SK-N-SH (cell line): ENCODE measurements at places on chromosomes 2 and 18.

DNA sequence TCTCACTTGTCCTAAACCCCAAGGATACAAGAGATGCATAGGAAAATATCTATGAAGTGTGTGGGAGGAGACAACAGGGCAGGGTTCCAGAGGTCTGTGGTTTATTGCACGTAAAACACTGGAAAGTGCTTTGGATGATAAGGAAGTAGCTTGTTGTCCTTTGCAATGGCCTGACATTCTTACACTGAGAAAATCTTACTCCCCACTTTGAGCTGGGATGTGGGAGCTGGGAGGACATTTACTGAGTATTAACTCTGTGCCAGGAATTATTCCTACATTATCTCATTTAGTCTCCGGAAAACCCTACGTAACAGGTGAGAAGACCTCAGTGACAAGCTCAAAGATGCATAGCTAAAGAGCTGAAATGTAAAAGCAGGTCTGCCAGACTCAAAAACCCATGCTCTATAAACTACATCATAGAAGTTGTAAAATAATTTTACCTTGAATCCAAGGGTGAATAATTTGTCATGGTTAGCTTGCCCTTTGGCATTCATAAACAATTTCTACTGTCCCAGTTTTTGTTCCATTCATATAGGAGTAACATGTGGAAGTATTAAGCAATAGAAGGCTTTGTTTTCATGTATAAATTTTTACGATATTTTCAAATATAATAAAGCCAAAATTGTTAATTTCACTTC lies 9.2 kb upstream of the GALNT3 start:
- no peak overlapping the region for H3K27ac ChIP-seq
- no peaks in the 10 kb centered on the region for H3K4me1 ChIP-seq
- no peak for DNase-seq

GRCh38 chr2:181639686-181640085 lies 17.2 kb downstream of the CERKL start:
- H3K27me3 ChIP-seq, result no peaks in the 10 kb centered on the region
- H3K4me3 ChIP-seq, result no peak overlapping the region
- DNase-seq, result no peak
- no peaks in the 10 kb centered on the region for H3K36me3 ChIP-seq

DNA sequence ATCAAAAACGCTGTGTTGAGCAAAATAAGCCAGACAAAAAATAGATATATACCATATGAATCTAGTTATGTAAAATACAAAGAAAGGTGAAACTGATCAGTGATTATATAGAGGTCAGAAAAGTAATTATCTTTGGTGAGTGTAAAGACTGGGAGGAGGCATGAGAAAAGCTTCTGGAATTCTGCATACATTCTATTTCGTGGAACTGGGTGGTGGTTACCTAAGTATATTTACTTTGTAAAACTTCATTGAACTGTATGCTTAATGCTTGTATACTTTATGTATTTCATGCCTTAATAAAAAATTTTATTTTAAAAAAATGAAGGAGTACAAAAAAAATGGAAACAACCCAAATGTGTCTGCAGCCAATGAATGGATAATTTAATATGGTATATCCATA lies 153.1 kb upstream of the ALPP start:
- H3K36me3 ChIP-seq, result peaks cover 8% of the 10 kb centered on the region
- no peaks in the 10 kb centered on the region for H3K27me3 ChIP-seq
- H3K27ac ChIP-seq, result no peak overlapping the region
- no peak overlapping the region for H3K4me3 ChIP-seq
- H3K4me1 ChIP-seq, result no peaks in the 10 kb centered on the region
- DNase-seq, result no peak

DNA sequence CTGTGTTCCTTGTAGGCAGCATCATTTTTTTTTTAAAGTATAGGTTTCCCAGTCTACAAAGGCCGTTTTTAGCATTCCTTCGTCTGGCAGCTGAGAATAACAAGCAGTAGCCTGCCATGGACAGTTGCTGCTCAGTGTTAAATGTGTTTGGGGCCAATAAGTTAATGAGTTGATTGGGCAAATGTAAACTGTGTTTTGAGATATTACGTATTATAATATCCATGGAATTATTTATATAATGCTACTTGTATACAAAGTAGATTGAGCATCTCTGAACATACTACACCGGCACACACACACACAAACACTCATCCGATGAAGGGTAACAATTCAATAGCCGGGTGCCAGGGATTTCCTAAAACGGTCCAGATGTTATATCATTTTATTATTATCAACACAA lies 97.2 kb downstream of the IRS1 start:
- DNase-seq, result no peak
- H3K27ac ChIP-seq, result no peak overlapping the region
- H3K4me3 ChIP-seq, result no peak overlapping the region
- H3K4me1 ChIP-seq, result no peaks in the 10 kb centered on the region; the same call in 1 of the 2 replicates
- H3K36me3 ChIP-seq, result no peaks in the 10 kb centered on the region

GRCh38 chr18:76708071-76708721 lies 114.2 kb upstream of the ZNF236 start:
- H3K27ac ChIP-seq, result no peak overlapping the region
- no peaks in the 10 kb centered on the region for H3K36me3 ChIP-seq
- no peaks in the 10 kb centered on the region; the same call in 1 of the 2 replicates for H3K4me1 ChIP-seq
- DNase-seq, result no peak

DNA sequence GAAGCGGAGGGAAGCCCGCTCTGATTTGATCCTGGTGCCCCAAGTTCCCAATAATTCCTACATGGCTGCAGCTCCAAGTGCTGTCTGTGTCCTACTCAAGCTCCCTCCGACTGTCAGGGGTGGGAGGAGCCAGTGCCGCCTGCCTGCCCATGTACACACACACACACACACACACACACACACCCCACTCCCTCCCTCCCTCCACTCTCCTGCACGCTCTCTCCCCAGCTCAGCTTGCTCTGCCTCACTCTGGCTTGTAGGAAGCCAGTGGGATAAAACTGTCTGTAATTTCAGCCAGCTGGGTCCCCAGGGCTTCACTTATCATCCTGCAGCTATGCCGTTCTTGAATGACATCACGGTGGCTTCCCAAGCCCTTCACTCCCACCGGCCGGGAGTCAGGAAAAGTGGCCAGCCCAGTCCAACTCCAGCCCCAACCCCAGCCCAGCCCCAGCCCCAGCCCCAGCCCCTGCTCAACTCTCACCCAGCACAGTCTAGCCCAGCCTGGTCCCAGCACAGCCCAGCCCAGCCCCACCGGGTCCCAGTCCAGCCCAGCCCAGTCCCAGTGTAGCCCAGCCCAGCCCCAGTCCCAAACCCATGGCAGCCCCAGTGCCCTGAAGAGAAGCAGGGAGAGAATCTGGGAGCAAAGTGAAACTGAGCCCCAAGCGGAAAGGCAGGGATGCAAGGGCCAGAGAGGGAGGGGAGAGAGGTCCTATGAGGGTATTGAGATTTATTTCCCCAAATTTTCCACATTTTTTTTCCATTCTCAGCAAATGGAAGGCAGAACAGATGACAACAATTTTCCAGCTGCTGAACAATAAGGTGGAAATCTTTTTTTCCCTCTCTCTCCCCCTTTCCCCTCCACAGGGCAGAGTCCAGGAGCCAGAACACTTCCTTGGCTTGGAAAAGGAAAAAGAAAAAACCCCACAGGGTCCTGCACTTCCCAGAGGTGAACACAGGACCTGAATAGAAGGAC lies 144.0 kb downstream of the TNS1 start:
- H3K4me3 ChIP-seq, result no peak overlapping the region
- peaks cover 28% of the 10 kb centered on the region; the same call in 1 of the 2 replicates for H3K36me3 ChIP-seq
- peak; percentile 89 for DNase-seq
- peak overlapping the region; percentile 43 for H3K27ac ChIP-seq
- H3K27me3 ChIP-seq, result no peaks in the 10 kb centered on the region
